Endothelial cell (in vitro differentiated cells): ENCODE measurements at places on chromosomes 4 and X.

DNA sequence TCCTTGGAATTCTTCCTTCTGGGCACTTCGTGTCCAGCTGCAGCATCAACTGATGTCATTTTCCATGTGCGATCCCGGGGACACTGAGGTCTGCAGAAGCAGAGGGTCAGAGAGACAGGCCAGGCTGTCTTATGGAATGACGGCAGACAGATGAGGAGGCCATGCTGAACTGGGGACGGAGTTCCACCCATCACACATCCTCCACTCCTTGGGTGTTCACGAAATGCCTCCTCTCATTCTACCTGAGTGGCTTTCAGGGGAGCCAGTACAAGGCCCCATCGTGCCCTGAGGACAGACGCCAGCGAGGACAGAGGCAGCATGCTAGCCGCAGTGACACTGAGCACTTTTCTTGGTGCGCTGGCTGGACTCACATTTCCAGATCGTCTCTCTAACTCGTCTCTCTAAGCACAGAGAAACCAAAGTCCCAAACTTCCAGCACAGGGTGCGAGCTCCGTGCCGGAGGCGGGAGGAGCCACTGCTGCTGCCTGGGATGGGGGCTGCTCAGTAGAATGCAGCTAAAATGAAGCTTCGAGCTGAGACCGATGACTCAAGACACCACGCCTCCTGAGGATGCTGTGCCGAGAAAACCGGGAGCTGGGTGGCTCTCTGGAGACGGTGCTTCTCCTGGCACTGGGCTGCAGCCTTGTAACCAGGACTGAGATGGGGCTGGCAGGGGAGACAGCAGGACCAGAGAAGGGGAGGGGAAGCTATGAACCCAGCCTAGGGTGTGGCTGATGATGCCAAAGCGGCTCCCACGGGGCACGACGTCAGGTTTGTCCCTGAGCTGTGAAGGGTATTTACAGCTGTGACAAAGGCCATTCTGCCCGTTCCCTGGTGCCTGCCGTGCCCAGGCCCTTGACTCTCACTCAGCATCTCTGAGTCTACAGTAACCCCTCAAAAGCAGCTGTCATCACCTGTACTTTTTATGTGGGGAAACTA, 8.2 kb downstream of the ABLIM2 start:
- no peak for DNase-seq

GRCh38 chr4:167890226-167890625, 202.1 kb upstream of the ANXA10 start:
- no peak for DNase-seq

DNA sequence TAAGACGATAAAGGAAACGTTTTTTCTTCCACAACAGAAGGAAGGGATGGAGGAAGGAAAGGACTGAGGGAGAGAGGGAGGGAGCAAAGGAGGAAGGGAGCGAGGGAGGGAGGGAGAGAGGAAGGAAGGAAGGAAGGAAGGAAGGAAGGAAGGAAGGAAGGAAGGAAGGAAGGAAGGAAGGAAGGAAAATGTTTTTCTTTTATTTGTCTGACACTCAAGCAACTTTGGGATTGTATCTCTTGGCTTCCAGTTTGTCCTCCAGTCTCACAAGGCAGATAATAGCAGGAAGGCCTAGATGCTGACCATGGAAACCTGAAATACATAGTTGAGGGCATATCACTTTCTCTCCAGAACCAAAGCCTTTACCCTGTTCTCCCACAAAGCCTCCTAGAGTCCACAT, 226.7 kb downstream of the ZNF674 start:
- no peak for DNase-seq

DNA sequence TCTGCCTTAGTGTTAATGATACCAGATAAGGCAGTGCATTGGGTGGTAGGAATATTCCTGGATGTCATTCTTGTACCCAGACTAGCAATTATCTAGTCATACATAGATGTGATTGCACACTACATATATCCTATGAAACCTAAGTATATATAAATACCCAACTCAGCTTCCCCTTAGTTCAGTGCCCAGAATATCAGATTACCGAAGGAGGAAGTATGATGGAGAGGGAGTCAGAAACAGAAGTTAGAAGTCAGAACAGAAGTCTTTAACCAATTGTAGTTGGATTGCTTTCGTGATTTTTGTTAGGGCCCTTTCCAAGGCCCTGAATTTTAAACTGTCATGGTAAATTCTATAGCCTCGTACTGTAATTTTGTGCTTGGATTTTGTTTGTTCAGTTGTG, 42.9 kb downstream of the MOB1B start:
- DNase-seq, result no peak

DNA sequence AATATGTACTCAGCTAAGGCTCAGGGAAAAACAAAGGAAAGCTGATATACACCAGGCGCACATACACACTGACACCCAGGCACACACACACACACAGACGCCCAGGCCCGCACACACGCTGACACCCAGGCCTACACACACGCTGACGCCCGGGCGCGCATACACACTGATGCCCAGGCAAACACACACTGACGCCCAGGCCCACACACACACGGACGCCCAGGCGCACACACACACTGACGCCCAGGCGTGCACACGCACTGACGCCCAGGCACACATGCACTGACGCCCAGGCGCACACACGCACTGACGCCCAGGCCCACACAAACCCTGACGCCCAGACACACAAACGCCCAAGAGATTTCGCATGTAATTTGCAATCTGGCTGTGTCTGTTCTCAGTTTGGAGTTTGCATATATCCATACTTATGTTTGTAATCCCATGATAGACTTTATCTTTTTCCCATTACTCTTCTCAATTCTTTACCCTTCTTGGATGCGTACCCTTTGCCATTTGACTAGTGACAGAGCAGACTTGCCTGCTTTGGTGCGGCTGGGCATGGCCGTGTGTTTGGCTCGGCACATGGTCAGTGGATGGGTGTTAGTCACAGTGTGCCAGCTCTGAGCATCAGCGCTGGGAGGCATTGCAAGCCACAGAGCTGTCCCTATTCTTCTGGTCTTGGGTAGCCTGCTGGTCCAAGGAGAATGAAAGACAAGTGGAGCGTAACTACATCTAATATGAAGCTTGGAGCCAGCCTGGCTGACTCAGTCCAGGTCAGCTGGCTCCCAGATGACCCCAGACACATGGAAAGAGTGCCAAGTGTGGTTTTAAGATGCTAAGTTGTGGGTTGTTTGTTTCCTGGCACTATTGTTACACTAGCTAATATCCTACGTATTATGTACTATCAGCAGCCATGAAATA, 632.4 kb upstream of the ZFP42 start:
- DNase-seq, result no peak

- DNase-seq, result no peak
Measured at GRCh38 chr4:47383829-47384427, 79.6 kb downstream of the COMMD8 start.

- DNase-seq, result no peak
Measured at GRCh38 chr4:155828628-155829027, 37.4 kb downstream of the ASIC5 start.
